ENCODE measurements at places on chromosomes 12 and 14.
A peak's percentile ranks its signal among the peaks of the same experiment; 100 is the strongest.

DNA sequence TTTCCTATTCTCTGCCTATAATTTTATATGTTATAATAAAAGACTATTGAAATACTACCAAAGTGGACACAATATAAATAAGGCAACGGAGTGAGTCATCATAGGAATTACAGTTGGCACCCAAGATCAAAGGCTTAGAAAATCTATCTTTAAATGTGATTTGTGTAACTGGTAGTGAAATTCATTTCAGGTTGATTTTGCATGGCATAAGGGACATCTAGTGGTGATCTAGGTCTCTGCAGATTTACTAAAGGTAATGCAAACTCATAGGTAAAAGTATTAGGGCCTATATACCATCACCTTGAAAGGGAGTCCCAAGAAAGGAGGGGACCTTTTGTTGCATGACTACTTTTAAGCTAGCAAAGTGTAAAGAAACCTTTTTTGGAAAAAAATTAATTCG, 527.2 kb downstream of the NRXN3 start:
- no peak for DNase-seq

DNA sequence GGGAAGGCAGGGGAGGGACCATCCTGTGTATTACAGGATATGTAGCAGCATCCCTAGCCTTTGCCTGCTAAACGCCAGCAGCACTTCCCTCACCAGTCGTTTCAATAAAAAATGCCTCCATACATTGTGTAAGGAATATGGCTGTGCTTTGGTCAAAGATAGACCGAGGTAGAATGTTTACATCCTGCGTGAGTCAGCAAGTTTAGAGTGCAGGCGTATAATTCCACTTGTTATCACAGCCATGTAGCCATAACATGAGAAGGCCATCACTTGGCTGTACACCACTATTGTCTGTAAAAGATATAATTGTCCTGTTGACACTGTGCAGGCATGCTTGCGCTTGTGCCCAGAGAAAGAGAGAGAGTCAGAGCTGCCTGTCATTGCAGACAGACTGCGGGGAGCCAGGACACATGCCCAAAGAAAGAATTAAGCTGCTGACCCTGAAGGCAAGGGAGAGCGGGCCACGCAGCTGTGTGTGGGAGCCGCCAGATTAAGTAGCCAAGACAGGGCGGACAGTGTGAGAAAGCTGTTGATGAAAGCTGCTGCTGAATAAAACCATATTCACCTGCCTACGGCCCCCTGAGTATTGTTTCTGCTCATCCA, 68.4 kb downstream of the CRACR2A start:
- no peak for DNase-seq

GRCh38 chr12:12684375-12685106, 11.4 kb downstream of the GPR19 start:
- no peak for DNase-seq

- no peak for DNase-seq
These were observed 2.6 kb upstream of the KRT18 start for GRCh38 chr12:52946334-52946733.

DNA sequence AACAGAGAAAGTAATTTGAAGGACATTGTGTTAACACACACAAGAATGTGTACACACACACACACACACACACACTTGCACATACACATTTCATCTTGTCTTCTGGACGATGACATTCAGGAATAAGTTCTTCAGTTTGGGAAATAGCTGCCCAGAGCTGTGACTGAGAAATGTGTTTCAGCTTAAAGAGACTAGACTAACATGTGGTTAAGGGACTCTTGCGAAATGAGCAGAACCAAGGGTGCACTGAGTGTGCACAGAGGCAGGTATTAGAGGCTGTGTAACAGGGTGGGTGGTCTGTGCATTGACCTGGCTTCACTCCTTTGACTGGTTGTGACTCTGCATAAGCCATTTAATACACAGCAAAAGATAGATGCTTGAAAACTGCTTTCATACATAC, 29.4 kb upstream of the KCNA5 start:
- no peak for DNase-seq

DNA sequence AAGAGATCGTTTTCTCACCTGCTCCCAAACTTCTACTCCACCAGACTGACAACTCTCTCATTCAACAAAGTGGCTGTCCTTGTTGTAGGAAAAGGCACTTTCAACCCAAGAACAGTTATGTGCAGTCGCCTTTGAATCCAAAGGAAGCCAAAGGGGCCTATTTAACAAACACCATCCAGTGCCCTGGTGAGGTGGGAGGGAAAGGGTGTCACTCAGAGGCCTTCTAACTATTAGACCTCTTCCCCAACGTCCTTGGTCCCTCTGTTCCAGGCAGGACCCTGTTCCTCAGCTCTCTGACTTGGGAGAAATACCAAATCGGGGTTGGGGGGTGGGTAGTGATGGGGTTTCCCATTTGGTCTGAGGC, 3.2 kb downstream of the SIX4 start:
- DNase-seq = no peak

DNA sequence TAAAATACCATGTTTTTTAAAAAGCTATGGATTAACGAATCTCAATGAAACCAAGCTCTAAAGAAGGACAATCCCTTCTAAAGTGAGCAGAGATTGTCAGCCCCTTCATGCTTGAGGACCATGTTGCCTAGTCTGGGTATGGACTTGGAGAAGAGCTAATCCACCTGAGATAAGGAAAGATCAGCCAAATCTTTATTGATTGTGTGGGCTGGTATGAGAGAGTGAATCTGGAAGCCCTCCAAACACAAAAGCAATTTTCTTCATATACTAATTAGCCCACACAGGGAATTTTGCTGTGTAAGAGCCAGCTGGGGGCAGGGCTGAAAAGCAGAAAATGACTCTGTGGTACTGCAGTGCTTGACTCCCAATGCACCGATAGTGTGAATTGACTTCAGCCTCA, 47.4 kb upstream of the DICER1 start:
- DNase-seq = no peak

DNA sequence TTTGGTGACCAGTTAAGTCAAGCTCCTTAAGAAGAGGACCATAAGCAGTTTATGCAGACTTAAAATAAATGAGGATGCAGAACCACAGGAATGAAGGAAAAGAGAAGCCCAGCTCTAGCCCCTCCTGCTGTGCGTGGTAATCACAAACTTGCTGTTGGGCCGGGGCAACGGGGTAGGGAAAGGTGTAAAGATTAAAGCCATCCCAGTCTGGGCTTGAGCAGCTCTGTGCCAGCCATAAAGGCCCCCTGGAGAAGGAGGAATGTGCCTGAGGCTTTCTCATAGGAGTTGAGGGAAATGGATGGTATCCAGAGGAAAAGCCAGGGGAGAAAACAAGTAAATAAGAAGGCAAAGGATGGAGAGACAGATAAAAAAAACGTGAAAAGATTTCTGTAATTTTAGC, 25.1 kb downstream of the TEP1 start:
- DNase-seq = no peak

DNA sequence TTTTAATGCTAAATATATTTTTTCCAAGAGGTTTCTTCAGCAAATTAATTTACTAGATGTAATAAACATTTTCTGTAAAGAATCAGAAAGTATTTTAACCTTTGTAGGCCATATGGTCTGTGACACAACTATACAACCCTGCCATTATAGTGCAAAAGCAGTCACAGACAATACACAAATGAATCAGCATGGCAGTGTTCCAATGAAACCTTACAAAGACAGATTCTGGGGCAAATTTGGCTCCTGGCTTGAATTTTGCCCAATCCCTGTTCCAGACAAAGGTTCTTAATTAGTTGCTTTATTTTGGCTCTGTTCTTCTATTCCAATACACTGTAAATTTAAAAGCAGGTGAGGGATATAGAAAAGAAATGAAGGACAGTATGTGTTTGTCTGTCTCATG, 352.5 kb downstream of the C12orf50 start:
- no peak for DNase-seq

GRCh38 chr14:65173973-65174693, 71.8 kb upstream of the MAX start:
- DNase-seq = no peak

- no peak for DNase-seq
These were observed 26.3 kb downstream of the LRTM2 start for GRCh38 chr12:1846421-1847405.

- DNase-seq = no peak
These were observed 31.7 kb downstream of the STX2 start for GRCh38 chr12:130807309-130807708.

DNA sequence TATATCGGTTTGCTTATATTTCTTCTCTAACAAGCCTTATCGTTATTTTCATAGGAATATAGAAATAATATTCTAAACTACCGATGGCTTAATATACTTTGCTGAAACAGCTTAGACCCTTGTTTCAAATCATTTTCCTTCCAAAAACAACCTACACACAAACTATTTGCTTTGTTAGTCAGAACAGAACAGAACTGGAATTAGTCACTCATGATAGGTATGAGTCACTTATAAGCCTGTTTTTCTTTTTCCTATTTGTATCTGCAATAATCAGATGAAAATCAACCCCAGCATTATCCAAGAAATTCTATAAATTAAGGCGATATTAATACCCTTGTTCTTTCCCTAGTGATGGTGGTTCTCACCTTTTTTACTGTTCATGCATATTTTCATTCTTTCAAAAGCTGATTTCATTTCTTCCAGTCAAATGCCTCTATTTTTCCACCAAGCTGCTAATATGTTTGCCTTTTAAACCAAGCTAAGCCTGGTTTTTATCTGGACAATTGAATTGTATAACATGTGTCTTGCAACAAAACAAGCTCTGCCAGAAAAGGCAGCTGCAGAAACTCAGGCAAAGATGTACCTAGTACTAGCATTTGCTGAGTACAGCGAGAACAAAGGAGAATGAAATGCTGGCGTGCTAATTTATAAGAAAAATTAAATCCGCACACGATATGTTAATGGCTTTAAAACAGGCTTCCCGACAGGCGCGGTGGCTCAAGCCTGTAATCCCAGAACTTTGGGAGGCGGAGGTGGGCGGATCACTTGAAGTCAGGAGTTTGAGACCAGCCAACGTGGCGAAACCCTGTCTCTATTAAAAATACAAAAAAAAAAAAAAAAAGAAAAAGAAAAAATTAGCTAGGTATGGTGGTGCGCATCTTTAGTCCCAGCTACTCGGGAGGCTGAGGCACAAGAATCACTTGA, 1418.2 kb downstream of the AACS start:
- DNase-seq = no peak

DNA sequence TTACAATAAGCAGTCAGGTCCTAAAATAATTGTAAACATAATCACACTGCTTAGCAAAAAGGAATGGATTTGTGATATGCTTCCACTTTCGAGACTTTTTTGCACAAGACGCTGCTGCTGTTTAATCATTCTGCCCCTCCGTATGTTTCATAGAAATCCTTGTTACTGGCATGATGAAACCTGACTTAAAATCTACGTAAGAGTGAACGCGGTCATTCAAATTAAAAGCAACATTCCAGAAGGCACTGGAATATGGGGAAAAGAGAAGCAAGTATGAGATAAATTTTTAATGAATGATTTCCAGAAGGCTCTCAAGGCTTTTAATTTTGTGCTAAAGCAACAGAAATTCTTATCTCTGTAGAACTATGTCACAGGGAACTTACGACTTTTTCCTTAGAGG, 1.1 kb downstream of the CNIH1 start:
- no peak for DNase-seq

- DNase-seq = no peak
These were observed 401.6 kb downstream of the FOXG1 start for GRCh38 chr14:29168149-29168548.

GRCh38 chr14:81245771-81246170, 25.0 kb upstream of the GTF2A1 start:
- no peak for DNase-seq

DNA sequence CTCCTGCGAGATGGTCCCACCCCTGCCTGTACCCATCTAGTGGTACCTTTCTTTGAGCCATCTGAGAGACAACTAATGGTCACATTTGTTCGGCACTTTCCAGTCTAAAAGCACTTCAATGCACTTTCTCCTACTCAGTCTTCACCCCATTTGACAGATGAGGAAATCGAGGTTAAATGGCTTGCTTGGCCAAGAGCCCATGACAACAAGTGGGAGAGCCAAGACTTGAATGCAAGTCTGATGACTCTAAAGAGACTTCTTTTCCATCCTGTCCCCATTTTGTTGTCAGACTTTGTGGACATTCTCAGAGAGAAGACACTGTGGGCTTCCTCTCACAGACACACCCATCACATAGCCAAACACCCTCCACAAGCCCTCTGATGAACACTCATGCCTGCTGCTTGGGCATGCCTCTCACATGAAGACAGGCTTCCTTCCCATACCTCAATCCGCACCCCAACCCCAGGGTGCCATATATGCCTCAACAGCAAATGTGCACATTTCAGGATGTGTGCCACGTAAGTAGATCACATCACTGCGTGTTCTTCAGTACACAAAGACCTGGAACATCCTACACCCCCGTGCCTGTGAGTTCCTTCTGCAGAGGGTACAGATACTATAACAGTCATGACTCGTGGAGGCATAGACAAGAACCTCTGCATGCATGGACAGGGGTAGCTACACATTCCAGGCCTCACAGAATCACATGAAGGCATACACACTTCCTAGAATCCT, 805 bp downstream of the MYH7 start:
- DNase-seq = no peak

DNA sequence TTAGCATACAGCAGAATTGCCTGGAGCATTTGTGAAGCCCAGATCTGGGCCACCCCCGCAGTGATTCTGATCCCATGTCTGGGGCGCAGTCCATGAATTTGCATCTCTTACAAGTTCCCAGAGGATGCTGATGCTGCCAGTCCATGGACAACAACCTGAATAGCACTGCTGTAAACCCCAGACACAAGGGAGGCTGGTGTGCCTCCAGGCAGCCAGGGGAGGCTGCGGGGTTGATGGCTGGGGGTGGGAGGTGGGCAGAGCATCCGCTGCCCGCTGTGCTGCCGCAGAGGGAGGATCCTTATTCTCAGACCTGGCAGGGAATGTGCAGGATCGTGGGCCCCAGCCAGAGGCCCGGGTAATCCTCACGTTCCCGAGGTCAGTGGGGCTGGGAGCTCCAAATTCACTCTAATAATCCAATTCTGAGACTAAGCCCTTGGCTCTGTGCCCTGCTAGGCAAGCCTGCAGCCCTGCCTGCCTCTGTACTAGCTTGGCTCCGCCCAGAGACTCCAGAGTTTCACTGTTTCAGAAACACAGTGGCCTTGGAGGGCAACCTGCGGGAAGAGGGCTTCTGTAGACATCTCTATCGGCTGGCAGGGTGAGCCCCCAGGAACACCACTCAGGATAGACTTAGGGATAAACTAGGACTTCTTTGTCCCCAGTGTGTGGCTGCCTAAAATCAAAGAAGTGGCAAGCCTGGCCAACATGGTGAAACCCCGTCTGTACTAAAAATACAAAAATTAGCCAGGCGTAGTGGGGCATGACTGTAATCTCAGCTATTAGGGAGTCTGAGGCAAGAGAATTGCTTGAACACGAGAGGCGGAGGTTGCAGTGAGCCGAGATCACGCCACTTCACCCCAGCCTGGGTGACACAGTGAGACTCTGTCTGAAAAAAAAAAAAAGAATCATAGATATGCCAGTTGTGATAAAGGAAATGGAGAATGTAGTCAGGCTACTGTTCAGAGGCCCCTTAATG, 17.8 kb upstream of the MLEC start:
- no peak for DNase-seq

GRCh38 chr14:21825149-21825743, 151.6 kb upstream of the OR4E1 start:
- DNase-seq = peak; percentile 18

- DNase-seq = no peak
These were observed 4.4 kb downstream of the AACS start for GRCh38 chr12:125069616-125070015.
